ENCODE measurements at places on chromosomes 6 and 20. TPM values are rescaled to one million over a fixed set of nuclear protein-coding genes. Genes with fewer than 3 reads are reported as not detected.

Gene TFAP2A
- total RNA-seq, result 0.32 TPM

Gene SLC22A16
- total RNA-seq, result not detected

Gene MAVS
- 12.0 TPM for total RNA-seq

Gene TMEM244
- not detected for total RNA-seq

Gene ULBP2
- total RNA-seq, result 9.6 TPM

Gene F13A1
- total RNA-seq, result not detected

Gene BMP2
- 15.6 TPM for total RNA-seq

Gene EDN1
- 229 TPM for total RNA-seq

All from epithelial cell of umbilical artery (primary cell).